GM23248 (cell line): ENCODE measurements at places on chromosomes 2 and 18. TPM values are rescaled to one million over a fixed set of nuclear protein-coding genes. Genes with fewer than 3 reads are reported as not detected.

Gene FSHR
- not detected in 2 replicates for total RNA-seq

DNA sequence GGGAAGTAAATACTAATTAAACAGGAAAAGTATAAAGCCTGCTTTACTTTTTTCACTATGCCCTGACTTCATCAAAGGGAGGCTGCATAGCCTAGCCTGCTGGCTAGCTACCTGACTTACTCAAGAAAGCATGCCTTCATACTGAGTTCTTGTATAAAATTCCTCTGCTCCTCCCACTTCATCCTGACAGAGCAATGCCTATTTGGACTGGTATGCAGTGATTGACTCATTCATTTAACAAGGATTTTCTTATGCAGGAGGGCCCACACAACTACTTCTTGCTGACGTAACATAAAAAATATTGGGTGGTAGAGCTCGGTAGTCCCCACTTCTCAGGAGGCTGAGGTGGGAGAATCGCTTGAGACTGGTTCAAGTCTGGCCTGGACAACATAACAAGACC is 70.5 kb downstream of the PRPF40A start:
- no peaks in the 10 kb centered on the region for H3K27me3 ChIP-seq
- H3K4me3 ChIP-seq: peak overlapping the region; percentile 7; the same call in 1 of the 2 replicates
- peaks cover 28% of the 10 kb centered on the region for H3K4me1 ChIP-seq
- H3K27ac ChIP-seq: peak overlapping the region; percentile 72
- H3K36me3 ChIP-seq: peaks cover 5% of the 10 kb centered on the region

DNA sequence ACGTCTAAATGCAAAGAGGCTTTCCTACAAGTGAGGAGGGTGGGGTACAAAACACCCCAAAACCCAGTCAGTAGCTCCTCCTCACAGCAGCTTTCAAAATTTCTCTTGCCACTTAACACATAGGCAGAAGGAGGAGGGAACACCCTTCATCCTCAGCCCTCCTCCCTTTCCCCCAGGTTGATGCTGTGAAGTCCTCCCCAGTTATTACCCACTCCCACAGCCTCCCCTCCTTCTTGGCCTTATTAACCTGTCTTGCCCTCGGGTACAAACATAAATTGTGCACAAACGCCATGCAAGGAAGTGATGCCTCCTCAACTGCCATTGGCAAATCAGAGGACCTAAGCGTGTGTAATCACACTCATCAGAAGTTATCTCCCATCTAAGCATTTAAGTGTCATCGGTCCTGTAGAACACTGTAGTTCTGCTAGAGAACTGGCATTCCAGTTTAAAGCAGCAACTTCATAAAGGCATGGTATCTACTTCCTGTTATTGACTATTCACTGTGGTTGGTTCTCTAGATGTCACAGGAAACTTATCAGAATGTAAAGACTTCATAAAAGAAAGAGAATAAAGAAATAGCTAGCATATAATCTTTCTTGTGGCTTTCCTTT is at the start of gene DSC1:
DSC1 (minus strand) TSS at position 32 of the 611 bp plus-strand sequence. CDS start 262 bp downstream, outside the sequence.
- H3K4me1 ChIP-seq: no peaks in the 10 kb centered on the region
- H3K27ac ChIP-seq: no peak within 1 kb of the TSS
- H3K4me3 ChIP-seq: no peak within 1 kb of the TSS
- H3K36me3 ChIP-seq: no peaks in the 10 kb centered on the region

GRCh38 chr2:69560147-69560482 is 83.4 kb downstream of the AAK1 start:
- H3K36me3 ChIP-seq: peaks cover 5% of the 10 kb centered on the region
- no peak overlapping the region for H3K4me3 ChIP-seq
- peaks cover 25% of the 10 kb centered on the region for H3K4me1 ChIP-seq
- H3K27ac ChIP-seq: no peak overlapping the region
- H3K27me3 ChIP-seq: no peaks in the 10 kb centered on the region

GRCh38 chr2:128552806-128553551 is 234.3 kb upstream of the HS6ST1 start:
- no peaks in the 10 kb centered on the region for H3K27me3 ChIP-seq
- H3K4me3 ChIP-seq: no peak overlapping the region
- H3K4me1 ChIP-seq: peaks cover 2% of the 10 kb centered on the region
- no peak for DNase-seq

GRCh38 chr2:30688956-30689401 is 118.3 kb downstream of the CAPN13 start:
- no peak for DNase-seq
- no peak overlapping the region for H3K27ac ChIP-seq
- H3K4me3 ChIP-seq: no peak overlapping the region
- 0 out of 2 replicates have a peak, but pooled peaks cover 8% of the 10 kb centered on the region for H3K4me1 ChIP-seq
- H3K36me3 ChIP-seq: no peaks in the 10 kb centered on the region

Gene SPATA3
- not detected in 2 replicates for total RNA-seq

DNA sequence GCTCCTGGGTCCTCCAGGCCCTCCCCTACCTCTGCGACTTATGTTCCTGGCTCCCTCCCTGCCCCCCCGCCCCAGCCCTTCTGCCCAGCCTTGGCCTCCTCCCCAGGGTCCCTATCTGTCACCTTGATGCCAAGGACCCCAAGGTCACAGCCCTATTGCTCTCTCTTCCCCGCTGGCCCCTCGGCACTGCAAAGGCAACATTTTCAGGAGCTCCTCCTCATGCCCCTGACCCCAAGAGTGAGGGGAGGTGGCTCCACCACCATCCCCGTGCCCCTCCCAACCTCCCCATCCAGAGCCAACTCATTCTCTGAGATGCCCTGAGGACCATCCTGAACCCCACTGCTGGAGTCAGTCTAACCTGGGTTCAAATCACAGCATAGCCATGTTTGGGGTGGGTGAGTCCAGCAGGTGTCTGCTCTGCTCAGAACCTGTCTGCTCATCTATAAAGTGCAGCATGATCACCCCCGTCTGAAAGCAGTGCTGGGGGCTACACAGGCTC is 11.7 kb downstream of the LIMS2 start:
- no peak for DNase-seq
- peaks cover 16% of the 10 kb centered on the region for H3K4me1 ChIP-seq
- H3K4me3 ChIP-seq: peak overlapping the region; percentile 59; the same call in 1 of the 2 replicates
- no peaks in the 10 kb centered on the region for H3K36me3 ChIP-seq

DNA sequence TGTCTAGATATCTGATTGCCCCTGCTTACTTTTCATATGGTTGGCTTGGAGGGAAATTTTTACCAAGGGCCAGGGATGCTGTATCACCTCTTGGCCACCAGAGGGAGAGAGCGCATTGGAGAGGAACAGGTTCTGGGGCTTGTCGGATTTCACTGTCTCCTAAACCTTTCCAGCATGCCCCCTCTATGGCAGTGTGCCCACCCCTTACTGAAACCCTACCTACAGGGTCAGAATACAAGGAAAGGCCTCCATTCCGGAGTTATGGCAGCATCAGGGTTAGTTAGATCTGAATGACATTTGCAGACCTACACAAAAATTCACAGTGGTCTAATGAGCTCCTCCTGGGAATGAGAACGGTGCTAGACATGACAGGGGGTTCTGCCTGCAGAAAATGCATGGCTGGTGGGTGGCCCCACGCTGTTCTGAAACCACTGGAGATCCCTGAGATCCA is 5.8 kb downstream of the SLC14A2 start:
- H3K4me3 ChIP-seq: no peak overlapping the region
- peak; percentile 68 for DNase-seq
- no peak overlapping the region for H3K27ac ChIP-seq
- peaks cover 24% of the 10 kb centered on the region for H3K4me1 ChIP-seq

GRCh38 chr2:174023591-174024523 is 58.7 kb upstream of the SP3 start:
- peak overlapping the region; percentile 87 for H3K27ac ChIP-seq
- no peaks in the 10 kb centered on the region for H3K36me3 ChIP-seq
- H3K27me3 ChIP-seq: no peaks in the 10 kb centered on the region
- DNase-seq: peak; percentile 98
- H3K4me3 ChIP-seq: peak overlapping the region; percentile 50

Gene POTEC
- total RNA-seq: not detected in 2 replicates

DNA sequence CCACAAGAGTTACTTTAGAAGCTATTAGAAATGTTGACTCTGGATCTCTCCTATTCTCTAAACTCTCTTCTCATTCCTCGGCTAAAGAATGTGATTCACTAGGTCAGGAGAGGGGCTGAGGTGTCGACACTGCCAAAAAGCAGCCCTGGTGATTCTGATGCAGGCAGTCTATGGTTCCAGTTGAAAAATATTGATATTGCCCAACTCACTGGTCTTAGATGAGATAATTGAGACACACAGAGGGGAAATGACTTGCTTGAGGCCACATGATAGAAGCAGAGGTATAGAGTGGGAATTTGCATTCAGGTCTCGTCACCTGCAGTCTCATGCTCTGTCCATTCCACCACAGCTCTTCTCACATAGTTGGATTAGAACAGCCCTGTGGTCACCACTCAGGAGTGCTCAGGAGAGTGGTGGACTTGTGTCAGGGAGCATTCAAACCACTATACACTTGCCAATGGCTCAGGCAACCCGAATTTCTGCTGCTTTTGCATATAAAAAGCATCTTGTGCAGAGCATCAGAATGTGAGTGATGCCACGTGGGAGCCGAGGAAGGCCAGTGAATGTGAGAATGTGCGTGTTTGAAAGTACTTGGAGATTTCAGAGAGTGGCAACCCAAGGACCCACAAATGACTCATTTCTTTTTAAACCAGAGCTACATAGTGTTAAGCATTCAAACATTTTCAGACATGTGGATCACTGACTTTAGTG is 65.1 kb upstream of the CTLA4 start:
- H3K36me3 ChIP-seq: no peaks in the 10 kb centered on the region
- H3K27me3 ChIP-seq: no peaks in the 10 kb centered on the region
- H3K4me3 ChIP-seq: no peak overlapping the region
- peaks cover 69% of the 10 kb centered on the region for H3K4me1 ChIP-seq

Gene FAM237A
- not detected in 2 replicates for total RNA-seq

Gene RTP5
- not detected in 2 replicates for total RNA-seq

- H3K27ac ChIP-seq: no peak overlapping the region
- no peaks in the 10 kb centered on the region for H3K27me3 ChIP-seq
These were observed 41.7 kb downstream of the NLRC4 start for GRCh38 chr2:32222966-32223365.

DNA sequence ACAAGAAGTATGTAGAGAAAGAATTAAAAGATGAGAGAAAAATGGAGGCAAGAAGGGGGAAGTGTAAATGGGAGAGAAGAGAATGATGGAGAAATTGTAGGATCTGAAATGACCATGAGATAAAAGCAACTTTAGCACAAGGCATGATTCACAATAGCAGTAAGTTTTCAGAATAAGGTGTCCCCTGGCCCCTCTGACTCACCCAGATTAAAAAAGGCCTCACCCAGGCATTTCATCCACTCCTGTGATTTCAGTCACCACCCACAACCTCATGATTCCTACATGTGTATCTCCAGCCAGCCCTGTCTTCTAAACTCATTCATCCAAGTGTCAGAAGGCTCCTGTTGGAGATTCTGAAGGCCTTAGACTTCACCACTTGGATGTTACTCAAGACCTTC is 56.6 kb downstream of the SP100 start:
- H3K27me3 ChIP-seq: no peaks in the 10 kb centered on the region
- peaks cover 11% of the 10 kb centered on the region; the same call in 1 of the 2 replicates for H3K4me1 ChIP-seq
- H3K4me3 ChIP-seq: no peak overlapping the region
- peak; percentile 75 for DNase-seq
- peak overlapping the region; percentile 21; the same call in 1 of the 2 replicates for H3K27ac ChIP-seq

Gene C2orf92
- 1.2 and 3.4 TPM in 2 replicates for total RNA-seq

GRCh38 chr18:8699948-8700347 is 5.4 kb upstream of the MTCL1 start:
- H3K36me3 ChIP-seq: no peaks in the 10 kb centered on the region
- no peak overlapping the region for H3K4me3 ChIP-seq

DNA sequence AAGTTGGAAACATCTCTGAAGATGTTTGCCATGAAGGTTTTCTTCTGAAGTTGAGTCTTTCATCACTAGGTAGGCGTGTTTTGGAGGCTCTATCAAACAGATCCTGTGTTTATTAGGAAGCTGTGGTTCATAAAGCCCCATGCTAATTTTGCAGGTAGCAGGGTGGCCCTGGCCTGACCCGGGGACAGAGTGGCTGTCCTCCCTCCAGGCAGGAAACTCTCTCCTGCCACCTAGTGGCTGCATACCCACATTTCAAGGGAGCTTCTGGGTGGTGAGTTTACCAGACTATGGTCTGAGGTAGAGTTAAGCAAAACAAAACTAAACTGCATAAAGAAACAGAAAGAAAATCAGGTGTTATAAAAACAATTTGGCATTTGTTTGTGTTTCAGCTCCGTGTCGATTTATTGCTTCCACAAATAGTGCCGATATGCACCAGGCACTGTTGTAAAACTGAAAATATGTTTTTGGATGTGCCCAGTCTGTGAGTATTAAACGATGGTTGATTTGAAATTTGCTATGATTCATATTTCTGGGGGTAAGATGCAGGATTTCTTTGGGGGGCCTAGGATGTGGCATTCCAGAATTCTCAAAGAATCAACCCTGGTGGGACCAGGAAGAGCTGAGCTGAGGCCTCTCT is 26.0 kb upstream of the IL37 start:
- peak; percentile 28 for DNase-seq
- no peak overlapping the region for H3K27ac ChIP-seq
- H3K27me3 ChIP-seq: no peaks in the 10 kb centered on the region
- peaks cover 31% of the 10 kb centered on the region for H3K4me1 ChIP-seq
- H3K36me3 ChIP-seq: no peaks in the 10 kb centered on the region

DNA sequence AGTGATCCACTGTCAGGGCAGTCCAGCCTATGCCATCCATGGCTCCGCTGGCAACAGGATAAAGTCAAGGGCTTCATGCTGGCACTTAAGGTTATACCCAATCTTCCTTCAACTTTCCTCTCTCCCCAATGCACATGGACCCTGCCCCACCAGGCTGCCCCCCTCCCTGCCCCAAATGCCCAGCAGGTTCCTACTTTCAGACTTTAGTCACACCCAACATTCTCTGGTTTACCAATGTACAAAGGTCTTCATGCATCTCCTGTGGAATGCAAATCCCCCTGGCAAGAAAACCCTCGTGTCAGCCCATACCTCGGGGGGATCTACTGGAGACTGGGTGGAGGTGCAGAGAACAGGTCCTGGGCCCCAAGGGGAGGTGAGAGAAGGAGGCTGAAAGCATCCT is 59.3 kb downstream of the MCFD2 start:
- H3K27me3 ChIP-seq: no peaks in the 10 kb centered on the region
- no peak overlapping the region for H3K4me3 ChIP-seq
- peak overlapping the region; percentile 99 for H3K27ac ChIP-seq
- no peak for DNase-seq
- H3K4me1 ChIP-seq: peaks cover 65% of the 10 kb centered on the region
- 0 out of 2 replicates have a peak, but pooled peaks cover 6% of the 10 kb centered on the region for H3K36me3 ChIP-seq

Gene MOCOS
- total RNA-seq: 23.6 and 26.2 TPM in 2 replicates

DNA sequence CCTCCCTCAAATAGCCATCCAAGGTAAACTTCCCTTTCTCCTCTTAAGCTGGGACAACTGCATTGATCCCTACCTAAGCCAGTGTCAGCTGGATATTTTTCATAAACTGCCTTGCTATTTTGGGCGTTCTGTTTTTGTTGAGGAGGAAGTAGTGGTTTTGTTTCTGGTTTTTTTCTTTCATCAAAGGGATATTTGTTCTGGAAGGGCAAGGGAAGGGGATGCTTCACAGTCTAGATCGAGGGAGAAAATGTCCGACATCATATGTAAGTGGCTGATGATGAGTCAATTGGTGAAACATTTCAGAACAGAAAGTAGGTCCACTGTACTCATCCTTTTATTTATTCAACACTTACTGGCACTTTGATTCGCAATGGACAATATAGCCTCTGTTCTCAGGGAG is 31.0 kb downstream of the TANC1 start:
- peak overlapping the region; percentile 6; the same call in 1 of the 2 replicates for H3K27ac ChIP-seq
- no peaks in the 10 kb centered on the region for H3K27me3 ChIP-seq
- H3K4me1 ChIP-seq: peaks cover 39% of the 10 kb centered on the region
- DNase-seq: peak; percentile 67
- H3K36me3 ChIP-seq: no peaks in the 10 kb centered on the region
- H3K4me3 ChIP-seq: no peak overlapping the region; the same call in 1 of the 2 replicates
